ENCODE measurements at places on chromosomes 5 and 9.

GRCh38 chr9:100064872-100065581 is 33.8 kb downstream of the ERP44 start:
- DNase-seq, result no peak

GRCh38 chr5:107602896-107603295 is 67.8 kb downstream of the EFNA5 start:
- DNase-seq, result no peak

DNA sequence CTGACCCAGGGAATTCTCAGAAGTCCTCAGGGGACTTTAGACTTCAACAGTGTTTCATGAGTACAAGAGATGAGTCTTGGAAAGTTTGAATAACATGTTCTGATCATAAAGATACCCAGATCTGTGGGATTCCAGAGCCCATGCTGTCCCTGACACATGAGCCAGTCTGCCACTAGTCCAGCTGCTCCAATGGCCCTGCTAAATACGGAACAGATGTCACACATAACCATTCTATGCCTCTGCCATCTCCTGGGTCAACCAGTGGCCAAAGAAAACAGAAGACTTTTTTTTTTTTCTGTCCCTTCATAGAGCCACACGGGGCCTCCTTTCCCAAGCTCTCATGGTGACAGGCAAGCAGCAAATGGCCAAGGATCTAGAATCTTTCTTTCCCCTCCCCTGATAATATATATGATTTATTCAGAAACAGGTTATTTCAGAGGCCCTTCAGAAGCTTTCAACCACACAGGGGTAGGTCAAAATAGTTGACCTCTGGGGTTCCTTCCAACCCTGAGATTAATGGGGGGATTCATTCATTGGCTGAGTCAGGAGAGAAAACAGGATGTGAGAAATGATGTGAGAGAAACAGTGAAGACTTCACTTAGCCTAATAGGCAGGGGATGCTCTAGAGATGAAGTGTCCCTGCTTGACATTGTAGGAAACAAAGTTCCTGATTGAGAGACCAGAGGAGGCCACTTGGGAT is 367.7 kb downstream of the CDK5RAP2 start:
- DNase-seq, result no peak

DNA sequence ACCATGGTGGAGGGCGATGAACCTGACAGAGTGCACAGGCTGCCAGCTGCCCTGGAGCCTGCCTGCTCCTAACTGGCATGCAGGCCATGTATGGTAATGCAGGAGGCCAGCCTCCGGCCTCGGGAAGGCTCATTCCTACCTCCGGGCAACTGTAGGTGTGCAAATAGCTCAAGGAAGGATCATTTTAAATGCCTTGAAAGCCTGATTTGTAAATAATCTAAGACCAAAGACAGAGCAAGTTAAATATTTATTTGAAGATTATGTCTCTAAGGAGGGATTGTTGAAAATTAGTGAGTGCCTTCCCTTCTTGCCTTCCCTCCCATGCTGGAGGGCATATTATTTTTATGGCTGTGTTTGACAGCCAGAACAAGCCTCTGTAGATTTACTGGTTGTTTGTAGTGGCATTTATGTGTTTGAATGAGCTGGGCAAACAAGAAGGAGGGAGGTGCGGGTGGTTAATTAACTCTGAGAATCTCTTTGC is 285.7 kb upstream of the TUT7 start:
- peak; percentile 19 for DNase-seq

DNA sequence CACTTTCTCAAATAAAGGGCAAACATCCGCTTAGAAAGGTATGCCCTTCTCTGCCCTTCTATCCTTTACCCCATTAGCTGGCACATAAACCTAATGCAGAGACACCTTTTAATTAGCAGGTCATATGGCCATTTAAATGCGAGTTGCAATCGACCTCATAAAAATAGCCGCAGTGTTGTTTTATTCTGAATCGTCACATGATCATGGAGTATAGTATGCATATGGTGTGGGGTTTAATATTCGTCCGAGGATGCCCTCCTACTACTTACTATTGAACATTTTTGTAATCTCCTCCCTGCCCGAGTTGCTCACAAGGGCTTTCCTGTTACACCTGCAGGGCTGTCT is 72.0 kb downstream of the PIK3R1 start:
- no peak for DNase-seq

Measured in endothelial cell (in vitro differentiated cells).